COR-L47 (cell line): ENCODE measurements at places on chromosomes 4 and X.

DNA sequence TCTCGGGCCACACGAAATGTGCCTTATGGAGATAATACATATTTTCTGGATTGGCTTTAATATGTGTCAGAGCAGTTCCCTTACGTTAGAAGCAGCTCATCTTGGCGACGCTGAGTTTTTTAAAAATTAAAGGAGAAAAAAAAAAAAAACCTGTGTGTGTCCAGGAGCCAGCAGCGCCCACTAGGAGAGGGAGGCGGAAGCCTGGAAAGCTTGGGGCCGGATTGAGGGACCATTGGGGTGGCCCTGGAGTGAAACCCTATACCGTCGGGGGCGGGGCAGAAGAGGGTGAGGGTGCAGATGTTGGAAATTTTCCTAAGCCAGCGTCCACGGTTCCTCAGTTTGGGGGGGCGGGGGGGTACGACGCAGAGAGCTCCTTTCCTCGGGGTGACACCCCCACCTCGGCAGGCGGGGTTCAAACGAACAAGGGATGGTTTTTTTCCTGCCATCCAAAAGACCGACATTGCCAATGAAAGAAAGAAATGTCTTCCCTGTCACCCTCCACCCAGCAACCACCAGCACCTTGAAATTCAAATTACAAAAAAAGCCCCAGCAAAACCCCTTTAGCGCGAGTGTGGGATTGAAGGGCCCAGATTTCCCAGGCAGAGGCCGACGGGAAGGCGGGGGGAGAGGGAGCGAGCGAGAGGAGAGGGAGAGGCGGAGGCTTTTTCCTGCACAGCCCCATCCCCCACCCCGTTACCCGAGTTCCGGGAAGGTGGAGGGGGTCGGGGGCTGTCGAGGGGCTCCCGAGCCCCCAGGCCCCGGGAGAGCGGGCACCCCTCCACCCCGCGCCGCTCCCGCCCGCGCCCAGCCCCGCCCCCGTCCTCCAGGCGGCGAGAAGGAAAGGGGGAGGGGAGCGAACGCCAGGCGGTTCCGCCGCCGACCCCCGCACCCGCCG is 859 bp downstream of the SMARCA1 start:
- peak; percentile 38 for DNase-seq

DNA sequence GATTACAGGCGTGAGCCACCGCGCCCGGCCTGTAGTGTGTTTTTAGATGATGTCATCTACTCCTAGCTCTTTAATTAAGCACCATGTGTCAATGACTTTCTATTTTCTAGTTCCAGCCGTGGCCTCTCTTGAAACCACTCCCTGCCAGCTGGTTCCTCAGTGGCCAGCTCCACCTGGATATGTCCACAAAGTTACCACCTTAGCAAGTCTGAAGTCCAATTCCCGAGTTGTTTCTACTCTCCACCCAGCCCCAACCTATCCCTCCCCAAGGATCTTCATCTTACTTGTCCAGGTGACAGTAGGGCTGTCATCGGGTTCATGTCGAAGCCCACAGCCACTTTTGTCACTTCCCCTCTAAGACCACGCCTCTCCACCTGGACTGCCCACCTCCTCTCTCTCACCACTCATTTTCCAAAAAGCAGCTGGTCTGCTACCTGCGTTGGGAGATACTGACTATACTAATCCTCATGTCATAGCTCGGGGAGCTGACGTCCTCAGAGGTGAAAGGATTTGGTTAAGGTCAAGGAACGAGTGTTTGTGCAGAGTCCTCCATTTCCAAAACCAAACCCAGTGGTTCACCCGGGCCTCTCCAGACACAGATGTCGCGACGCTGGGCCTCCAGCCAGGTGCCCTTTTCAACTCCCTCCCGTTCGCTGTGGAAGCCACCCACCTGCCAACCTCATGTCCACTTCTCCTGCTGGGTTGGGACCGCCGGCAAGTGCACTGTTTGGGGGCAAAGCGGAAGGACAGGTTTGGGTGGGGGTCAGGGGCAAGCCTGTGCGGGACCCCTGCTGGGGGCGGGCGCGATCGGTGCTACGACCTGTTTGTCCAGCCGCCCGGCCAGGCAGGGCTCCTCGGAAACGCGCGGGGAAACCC is 704 bp downstream of the FAM3A start:
- no peak for DNase-seq

DNA sequence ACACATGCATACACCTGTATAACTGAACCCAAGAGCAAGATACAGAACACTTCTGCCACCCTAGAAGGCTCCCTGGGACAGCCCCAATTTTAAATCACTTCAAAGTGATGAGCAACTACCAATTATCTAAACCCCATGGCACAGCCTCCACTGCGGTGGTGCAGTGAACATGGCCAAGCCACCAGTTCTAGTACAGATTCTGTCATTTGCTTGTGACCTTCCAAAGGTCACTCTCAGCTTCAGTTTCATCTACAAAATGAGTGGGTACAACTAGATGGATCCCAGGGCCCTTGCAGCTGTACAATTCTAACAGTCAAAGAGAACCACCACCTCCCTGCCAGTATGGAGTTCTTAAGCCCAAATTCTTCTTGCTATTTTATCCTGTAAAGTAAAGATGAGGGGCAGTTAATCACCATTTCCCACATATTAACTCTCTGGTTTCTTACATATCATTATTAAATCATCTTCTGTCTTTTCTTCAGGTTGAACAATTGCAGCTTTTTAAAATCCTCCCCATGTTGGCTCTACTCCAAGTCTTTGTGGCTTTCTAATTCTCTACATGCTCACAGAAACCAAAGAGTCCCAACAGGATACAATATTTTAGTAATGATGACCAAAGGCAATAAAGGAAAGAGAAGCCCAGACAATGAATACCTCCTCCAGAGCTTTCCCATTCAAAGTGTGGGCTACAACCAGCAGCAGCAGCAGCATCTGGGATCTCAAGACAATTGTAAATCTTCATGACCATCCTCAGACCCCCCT is 39.0 kb upstream of the GPM6B start:
- DNase-seq, result no peak

DNA sequence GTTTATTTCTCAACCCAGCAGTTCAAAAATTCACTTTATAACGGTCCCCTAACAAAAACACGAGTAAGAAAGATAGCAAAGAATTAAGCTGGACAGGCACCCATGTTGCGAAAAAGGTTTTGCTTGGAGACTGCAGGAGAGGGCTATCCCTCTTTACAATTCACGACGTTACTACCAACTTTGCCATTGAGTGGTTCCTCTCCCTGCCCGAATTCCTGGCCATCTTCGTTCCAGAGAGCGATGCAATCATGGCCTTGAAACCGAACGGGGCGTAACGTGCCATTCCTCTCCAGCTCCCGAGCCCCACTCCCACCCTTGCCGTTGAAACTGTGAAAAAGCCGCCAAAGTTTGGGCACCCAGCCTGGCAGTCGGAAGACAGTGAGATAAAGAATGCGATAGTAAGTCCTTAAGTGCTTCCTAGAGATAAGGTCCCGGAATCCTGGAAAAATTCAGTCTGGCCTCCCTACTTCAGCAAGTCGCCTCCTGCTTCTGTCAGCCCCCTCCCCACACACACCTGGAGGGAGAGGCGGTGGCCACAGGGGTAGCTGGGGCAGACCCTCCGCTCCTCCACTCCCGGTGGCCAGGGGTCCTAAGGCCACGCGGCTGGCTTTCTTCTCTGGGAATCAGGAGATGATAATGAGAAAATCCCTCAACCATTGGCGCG is 65.2 kb downstream of the FBXO8 start:
- DNase-seq, result no peak

- no peak for DNase-seq
Measured at GRCh38 chr4:30838331-30838730, 118.2 kb downstream of the PCDH7 start.

- peak; percentile 65 for DNase-seq
Measured at GRCh38 chr4:88818631-88819470, 121.2 kb upstream of the NAP1L5 start.
